Renal cortical epithelial cell (primary cell): ENCODE measurements at places on chromosomes 1 and 21. TPM values are rescaled to one million over a fixed set of nuclear protein-coding genes. Genes with fewer than 3 reads are reported as not detected.

Gene SYDE2
- 6.4 and 9.7 TPM in 2 replicates for total RNA-seq

Gene NBPF19
- 10.6 and 19.5 TPM in 2 replicates for total RNA-seq

Gene ISG15
- 15.7 and 196 TPM in 2 replicates for total RNA-seq

Gene DAB1
- 0.20 TPM in 1 of 2 replicates, not detected in the other for total RNA-seq

Gene WDR64
- total RNA-seq, result 0.35 TPM in 1 of 2 replicates, not detected in the other

Gene RCSD1
- 0.05 TPM in 1 of 2 replicates, not detected in the other for total RNA-seq

Gene FCAMR
- 0.69 and 3.6 TPM in 2 replicates for total RNA-seq

Gene LCE1D
- total RNA-seq, result not detected in 2 replicates

Gene KANK4
- not detected in 2 replicates for total RNA-seq

Gene FAM72B
- total RNA-seq, result 0.30 and 0.52 TPM in 2 replicates
